ENCODE measurements at places on chromosomes 4 and X.
A peak's percentile ranks its signal among the peaks of the same experiment; 100 is the strongest.

DNA sequence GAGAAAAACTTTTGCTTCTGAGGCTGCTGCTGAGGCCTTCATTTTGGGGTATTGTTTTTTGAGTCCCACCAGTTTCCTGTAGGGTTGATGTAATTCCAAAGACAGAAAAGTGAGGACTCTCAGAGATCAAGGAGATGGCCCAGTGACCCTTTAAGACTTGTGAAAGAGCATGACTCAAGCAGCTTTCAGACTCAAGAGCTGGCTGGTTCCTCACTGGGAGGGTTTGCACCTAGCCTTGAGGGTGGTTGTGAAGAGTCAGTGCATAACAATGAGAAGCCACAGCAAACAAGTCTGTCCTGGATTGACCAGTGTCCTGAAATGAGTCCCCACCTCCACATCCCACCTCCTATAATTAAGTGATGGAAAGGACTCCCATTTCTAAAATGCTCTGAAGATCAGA lies 89.2 kb downstream of the NHS start:
- no peak for DNase-seq

DNA sequence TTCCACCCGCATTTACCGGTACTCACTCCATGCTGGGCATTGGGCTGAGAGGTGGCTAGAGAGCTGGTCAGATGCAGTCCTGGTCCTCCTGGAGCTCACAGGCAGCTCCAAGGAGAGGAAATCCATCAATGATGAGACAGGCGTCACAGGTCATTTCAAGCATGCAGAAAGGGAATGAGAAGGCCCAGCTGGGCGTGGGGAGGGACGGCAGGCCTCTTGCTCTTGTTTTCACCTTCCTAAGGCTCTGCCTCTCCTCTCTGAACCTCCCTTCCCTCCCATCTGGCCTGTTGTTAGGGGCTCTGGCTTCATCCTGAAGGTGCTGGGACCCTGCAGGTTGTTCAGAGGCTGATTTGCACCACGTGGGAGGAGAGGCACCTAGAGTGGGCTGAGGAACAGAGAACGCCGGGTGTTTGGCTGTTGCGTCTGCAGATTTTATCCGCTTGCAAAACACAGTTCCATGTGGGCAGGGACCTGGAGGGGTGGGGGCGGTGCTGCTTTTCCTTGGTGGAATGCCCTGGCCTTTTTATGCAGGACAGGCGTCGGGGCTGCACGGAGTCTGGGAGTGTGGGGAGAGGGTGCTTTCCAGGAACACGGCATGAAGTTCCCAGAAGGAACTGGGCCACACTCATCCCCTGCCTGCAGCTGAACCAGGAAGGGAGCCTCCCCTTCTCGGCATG lies 81.5 kb upstream of the PSAPL1 start:
- no peak for DNase-seq

DNA sequence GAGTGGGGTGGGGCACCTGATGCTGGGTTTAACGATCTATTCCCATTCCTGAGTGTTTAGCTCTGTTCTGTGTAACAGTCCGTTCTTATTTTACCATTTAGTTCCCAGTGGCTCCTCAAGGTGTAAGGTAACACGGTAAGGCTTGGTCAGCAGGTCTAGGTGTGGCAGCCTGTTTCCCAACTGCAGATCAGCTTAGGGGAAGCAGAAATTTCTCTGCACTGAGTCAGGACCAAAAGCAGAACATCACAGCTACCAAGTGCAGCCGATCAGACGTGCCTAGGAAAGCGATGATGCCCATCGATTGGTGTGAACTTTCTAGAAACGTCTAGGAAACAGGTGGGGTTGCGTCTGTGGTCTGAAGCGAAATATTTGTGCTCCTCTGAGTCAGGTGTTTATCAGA lies 240.1 kb downstream of the STIM2 start:
- no peak for DNase-seq

DNA sequence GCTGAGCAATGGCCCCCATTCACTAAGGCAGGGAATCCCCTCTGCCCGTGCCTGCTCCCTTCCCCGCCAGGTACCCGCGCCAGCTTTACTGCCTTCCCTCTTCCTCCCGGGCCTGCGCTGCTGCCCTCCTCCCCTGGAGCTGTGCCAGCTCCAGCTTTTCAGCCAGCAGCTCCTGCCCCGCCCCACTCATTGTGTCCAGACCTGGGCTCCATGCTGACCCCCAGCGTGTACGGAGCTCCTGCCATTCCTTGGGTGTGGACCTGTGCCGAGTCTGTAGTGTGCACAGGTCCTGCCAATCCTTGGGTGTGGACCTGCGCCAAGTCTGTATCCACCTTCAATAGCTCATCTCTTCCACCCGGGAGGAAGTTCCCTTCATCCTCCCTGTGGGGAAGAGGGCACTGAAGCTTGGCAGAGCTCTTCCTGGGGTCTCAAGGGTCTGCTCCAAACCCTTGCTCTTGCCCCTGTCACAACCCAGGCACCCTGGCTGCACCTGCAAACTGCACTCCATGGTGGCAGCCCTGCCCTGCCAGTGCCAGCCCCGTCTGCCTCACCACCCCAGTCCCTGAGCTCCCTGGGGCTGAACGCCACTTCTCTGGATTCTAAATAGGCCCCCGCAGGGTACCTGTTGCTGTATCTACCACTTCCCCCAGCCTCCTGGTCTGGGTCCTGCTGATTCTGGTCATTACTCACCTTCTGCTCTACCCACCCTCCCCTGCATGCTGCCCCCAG lies 63.9 kb downstream of the TRMT44 start:
- no peak for DNase-seq

GRCh38 chrX:113539599-113540356 lies 699.1 kb upstream of the AMOT start:
- DNase-seq, result no peak

- DNase-seq, result no peak
Observed at GRCh38 chrX:111041018-111041462, 55.0 kb upstream of the PAK3 start.

GRCh38 chrX:110108381-110108821 lies 105.5 kb downstream of the TMEM164 start:
- DNase-seq, result no peak

- DNase-seq, result no peak
Observed at GRCh38 chr4:917466-917865, 14.7 kb downstream of the GAK start.

DNA sequence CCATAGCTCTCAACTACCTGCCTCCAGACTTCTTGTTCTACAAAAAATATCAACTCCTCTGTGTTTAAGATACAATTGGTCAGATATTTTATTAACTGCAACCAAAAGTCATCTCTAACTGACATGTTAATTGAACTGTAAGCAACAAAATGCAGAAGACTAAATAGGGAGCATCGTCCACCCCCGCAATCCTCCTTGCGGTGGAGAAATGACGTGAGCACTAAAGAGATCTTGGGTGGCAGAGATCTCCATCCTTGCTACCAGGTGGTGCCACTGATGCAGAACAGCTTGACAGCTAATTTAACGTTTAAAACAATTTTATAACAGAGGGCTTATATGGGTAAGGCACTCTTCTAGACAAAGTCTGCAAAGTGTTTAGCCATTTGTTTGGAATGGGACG lies 164.4 kb upstream of the FTHL17 start:
- peak; percentile 65 for DNase-seq

GRCh38 chr4:120672558-120673147 lies 249.9 kb downstream of the PRDM5 start:
- no peak for DNase-seq

DNA sequence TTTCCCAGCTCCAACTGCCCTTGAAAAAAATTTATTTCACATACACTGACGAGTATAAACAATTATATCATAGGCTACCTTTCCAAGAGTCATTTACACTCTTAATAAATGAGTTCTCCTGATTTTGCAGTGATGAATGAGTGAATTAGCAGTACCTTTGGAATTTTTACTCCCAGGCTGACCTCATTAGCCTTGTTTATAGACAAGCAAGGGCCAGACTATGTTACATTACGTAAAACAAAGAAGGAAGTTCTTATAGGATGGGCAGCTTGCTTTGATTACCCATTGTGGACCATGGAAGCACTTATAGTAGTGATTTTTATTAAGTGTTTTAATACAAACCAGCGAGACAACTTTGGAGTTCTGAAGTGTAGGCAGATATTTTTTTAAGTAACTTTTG lies 112.9 kb upstream of the C1QTNF7 start:
- no peak for DNase-seq

DNA sequence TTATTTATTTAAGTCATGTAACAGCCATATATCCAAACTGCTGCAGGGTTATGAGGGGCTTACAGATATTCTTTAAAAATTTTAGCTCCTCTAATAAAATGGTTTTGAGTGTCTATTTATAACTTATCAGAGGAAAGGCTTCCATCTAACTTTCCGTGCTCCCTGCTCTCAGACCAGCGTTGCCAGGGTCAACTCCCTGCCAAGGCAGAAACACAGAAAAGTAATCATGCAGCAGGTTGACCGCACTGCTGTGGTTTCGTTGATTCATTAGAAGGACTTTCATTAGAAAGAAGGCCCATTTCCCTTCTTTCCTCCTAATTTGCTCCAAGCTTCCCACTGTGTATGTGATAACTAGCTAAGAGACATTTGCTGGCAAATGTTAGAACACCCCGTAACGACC lies 33.9 kb downstream of the BCLAF3 start:
- no peak for DNase-seq

DNA sequence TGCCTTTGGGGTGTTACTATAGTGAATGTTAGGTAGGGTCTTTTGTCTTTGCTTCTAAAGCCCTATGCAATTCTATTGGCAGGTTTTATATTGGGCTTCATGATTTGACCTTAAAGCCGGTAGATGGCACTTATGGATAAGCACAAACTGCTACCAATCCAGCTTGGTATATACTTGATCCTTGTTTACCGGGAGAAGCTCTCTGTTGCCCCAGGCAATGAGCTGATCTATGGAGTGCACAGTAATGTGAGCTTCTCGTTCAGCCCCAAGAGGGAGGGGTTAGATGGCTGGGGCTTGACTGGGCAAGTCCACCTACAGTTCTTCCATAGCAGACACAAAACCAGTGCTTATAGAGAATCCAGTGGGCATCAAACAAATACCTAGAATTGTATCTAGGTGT lies 287.2 kb upstream of the CT83 start:
- DNase-seq, result no peak

DNA sequence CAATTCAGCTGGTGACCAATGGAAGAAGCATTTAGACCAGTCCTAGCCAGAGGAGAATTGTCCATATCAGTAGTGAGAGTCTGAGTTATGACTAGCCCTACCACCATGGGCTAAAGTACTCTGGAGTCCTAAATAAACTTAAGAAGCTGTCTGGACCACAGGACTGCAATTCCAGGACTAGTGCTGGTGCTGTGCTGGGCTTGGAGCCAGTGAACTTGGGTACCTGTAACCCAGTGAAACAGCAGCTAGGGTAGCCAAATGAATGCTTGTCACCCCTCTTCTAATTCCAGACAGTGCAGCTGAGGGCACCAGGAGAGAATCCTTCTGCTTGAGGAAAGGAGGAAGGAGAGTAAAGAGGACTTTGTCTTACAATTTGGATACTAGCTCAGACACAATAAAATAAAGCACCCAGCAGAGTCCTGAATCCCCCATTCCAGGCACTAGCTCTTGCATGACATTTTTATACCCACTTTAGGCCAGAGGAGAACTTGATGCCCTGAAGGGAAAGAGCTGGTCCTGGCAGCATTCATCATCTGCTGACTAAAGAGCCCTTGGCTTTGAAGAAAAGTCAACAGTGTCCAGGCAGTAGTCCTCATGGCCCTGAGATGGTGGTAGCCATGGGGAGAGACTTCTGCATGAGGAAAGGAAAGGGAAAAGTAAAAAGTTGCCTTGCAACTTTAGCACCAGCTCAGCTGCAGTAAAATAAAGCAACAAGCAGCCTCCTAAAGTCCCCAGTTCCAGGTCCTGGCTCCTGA lies 2675.7 kb downstream of the PCDH7 start:
- DNase-seq, result no peak

All from OCI-LY7 (cell line).